IMR-90 (cell line): ENCODE measurements at places on chromosomes 2 and 18. TPM values are rescaled to one million over a fixed set of nuclear protein-coding genes. Genes with fewer than 3 reads are reported as not detected.

GRCh38 chr2:57417007-57417406 lies 629.6 kb upstream of the VRK2 start:
- DNase-seq: no peak

CCL20 gene
- total RNA-seq: not detected in 2 replicates

DNA sequence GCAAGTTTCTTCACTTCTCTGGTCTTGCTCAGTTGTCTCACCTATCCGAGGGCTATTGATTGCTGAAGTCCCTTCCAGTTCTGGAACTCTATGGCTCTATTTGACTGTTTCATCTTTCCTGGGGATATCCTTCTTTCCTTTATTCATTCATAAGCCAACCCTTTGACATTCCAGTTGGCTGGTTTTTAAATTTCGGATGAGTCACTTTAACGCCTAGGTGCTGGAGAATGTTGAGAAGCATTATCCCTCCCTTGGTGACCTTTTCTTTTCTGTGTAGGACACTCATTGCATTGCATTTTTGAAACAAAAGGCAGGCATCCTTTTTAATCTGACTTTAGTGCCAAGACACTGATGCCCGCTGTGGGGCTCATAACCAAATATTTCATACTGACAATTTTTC lies 307.1 kb downstream of the TSN start:
- DNase-seq: no peak

- DNase-seq: no peak
Measured at GRCh38 chr2:47196046-47196445, 40.9 kb upstream of the STPG4 start.

FN1 gene
- 7,693 and 8,243 TPM in 2 replicates for total RNA-seq

DNA sequence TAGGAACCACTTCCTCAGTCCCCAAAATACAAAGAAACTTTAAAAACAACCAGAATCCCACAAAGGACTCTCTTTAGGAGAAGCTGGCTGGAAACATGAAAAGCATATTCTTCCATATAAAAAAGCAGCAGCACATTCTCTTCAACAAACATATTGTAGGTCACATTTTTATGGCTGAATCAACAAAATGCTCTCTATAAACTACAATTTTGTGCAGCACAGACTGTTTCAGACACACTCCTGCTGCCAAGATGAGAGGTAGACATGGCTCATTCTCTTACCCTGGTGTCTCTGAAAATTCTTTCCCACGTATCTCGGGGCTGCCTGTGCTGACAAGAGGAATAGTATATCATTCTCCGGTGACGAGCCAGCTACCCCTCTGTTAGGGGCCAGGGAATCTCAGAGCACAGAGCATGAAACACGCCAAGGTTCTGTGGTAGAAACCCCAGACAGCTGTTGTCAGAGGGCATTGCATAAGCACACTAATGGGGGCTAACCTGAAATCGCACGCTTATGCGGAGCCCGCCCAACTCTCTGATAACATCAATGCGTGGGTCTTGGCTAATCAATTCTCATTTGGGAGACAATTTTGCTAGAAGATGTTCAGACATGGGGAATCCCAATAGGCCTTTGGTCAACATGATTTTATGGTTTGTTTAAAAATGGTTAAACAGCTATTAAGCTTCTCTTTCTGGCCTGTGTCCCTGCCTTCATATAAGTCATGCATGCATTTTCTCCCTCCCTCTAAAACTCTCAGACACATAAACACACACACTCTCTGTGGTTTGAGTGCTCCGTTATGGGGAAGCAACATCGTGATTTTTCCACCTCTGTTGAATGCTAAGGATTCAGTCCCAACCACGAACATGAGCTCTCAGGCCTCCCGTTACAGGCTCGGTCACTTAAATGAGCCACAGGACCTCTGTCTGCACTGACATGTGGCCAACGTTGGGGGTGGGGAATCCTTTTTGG lies 177.5 kb downstream of the INO80D start:
- peak; percentile 17 for DNase-seq

DNAH6 gene
- under 0.01 TPM in 2 replicates for total RNA-seq

DNA sequence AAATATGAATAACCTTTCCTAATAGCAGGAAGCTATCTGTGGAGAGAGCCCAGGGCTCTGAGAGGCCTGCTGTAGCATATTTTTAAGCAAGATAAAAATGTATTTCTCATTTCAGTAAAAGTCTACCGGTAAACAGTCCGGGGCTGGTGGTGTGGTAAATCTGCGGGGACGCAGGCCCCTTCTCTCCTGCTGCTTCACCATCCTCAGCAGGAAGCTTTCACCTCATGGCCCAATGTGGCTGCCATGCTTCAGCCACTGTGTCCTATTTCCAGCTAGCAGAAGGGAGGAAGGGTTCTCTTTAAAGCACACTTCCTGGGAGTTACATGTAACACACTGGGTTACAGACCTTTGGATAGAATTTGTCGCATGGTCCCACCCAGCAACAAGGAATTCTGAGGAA lies 79.5 kb upstream of the ODC1 start:
- DNase-seq: no peak

DNA sequence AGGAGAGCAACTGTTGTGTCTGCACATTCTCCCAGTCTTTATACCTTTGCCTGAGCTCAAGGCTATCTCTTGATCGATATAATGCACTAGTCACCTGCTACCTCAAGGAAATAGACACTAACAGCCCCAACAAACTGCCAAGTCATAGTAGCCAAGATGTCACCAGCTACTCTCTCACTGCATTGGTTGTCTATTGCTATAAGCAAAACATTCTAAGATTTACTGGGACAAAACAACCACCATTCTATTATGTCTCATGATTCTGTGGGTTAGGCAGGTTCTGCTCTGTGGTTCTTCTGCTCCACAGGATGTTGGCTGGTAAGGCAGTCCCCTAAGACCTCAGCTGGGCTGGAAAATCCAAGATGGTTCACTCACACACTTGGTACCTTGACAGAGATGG lies 28.5 kb upstream of the MLPH start:
- no peak for DNase-seq

DNA sequence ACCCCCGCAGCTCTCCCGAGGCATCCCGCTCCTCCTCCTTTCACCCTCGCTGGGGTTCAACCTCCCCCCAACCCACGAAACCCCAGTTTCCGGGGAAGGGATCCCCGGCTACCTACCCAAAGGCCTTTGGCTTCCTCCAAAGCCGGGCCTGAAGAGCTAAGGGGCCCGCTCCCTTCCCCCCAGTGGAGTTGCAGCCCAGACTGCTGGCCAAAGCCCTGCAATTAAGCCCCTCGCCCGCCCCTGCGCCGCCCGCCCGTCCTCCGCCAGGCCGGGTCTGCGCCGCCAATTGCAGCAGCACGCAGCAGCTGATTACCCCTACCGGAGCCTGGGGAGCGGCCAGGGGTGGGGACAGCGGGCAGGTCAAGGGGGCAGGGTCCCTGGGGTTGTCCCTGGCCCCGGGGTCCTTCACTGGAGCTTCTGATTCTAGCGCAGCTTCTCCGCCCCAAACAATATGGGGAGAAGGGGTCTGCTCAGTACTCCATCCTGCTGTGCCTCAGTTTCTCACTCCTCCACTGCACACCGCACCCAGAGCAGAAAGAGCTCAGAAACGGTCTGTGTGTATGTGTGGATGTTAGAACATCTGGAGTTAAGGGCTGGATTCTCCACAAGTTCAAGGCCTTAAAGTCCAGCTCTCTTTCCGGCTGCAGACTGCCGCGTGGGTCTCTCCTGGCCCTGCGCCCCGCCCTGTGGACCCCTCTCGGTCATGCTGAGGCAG lies 16.9 kb downstream of the WNT10A start:
- no peak for DNase-seq

DNA sequence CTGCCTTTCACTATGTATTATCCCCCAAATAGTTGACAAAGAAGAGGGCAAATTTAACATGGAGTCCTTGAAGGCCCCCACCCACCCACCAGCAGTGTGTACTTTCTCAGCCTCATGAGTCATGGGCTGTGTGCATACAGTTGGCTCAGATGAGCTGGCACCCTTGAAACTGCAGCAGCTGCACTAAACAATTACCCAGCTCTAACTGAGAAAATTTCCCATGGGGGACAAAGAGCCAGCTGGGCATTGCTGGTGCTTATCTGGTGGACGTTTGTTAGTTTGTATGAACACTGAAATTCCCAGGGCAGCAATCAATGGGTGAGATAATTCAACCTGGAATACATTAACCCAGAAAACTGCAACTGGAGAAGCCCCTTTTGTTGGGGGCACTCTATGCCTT lies 131.7 kb downstream of the GCA start:
- DNase-seq: no peak

UGT1A5 gene
- total RNA-seq: not detected in 2 replicates

ANKRD36 gene
- total RNA-seq: 20.1 and 22.5 TPM in 2 replicates

GRCh38 chr2:231126123-231126522 lies 1.3 kb upstream of the HTR2B start:
- no peak for DNase-seq

DNA sequence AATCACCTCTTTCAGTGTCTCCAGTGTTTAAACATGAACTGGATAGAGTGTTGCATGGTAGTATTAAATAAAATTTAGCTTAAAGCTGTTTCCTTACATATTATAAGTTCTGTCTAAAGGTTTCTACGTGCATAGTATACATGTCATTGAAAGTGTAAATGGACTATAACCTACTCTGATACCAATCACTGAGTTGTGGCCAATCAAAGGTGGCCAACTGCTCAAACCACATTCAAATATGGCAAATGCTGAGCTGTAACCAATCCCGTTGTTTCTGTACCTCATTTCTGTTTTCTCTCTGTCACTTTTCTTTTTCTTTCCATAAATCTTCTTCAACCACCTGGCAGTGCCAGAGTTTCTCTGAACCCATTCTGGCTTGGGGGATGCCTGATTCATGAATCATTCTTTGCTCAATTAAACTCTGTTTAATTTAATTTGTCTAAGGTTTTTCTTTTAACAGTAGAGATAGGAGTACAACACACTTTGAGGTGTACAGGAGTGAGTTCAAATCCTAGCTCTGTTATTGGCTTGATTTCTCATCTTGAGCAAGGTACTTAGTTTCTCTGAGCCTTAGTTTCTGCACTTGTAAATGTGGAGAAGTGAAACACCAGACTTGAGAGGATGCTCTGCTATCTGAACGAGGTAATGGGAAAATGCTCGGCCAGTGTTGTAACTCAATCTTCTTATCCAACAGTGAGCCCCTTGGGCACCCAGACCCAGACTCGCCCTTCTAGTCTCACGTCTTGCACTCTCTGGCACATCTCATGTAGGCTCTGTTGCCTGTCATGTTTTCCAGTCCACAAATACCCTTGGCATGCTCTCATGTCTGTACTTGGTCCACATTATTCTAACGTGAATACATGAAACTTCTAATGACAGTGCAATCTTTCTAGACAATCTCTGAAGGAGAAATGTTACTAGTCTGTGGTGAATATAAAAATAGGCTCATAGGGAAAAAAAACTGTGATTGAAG lies 228.0 kb downstream of the PIK3C3 start:
- DNase-seq: no peak

DNA sequence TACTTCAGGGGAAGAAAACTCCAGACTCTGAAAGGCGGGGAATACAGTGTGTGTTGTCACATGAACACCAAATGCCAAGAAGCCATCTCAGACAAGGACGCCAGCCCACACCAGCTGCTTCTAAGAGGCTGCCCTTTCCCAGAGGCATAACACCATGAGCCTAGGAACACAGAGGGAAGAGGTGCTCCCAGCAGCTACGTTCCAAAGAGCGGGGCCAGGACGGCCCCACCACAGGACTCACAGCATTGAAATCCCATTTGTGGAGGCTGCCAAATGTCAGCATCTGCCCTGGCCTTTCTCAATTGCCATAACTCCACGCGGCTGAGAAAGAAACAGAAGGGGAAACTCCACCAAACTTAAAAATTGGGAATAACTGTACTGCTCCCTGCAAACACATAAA lies 20.1 kb upstream of the ID2 start:
- DNase-seq: peak; percentile 53

DNA sequence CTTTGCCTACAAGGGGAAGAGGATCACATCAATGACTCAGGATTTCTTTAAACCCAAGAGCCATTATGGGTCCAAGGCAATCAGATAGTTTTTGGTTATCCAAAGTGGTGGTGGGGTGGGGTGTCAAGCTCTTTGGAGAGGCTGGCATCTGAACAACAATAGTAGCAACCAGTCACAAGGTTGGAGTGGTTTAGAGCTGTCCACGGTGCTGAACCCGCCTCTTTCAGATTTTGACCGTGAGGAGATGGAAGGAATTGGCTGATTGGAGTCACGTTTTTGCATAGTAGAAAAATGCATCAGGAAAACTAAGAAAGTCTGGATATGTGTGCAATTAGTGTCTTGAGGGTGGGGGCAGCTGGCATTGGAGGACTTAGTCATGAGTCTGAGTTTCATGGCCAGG lies 159.9 kb downstream of the LOXHD1 start:
- DNase-seq: no peak

MCFD2 gene
- total RNA-seq: 177 and 219 TPM in 2 replicates

GRCh38 chr2:10398496-10398895 lies 49.6 kb downstream of the ODC1 start:
- no peak for DNase-seq

- no peak for DNase-seq
Measured at GRCh38 chr2:205293559-205293958, 388.7 kb upstream of the NRP2 start.

CHRNG gene
- not detected in 2 replicates for total RNA-seq

DNA sequence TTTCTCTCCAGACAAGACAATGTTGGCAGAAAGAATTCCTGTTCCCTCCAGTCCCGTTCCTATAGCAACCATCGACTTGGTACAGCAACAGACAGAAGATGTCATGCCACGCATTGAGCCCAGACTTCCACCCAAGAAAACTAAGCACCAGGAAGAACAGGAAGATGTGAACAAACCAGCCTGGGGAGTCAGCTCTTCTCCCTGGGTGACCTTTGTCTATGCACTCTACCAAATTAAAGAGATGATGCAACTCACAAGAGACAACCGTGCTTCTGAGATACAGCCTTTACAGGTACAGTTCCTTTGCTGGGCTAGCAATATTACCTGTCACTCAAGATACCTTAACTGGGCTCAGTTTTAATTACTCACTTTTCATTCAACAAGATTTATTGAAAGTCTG lies 37.1 kb downstream of the NEMP2 start:
- DNase-seq: no peak

GRCh38 chr2:37148325-37148724 lies 8.5 kb downstream of the EIF2AK2 start:
- no peak for DNase-seq

TUBB8B gene
- total RNA-seq: not detected in 2 replicates

- no peak for DNase-seq
Measured at GRCh38 chr18:66150650-66151049, 399.8 kb downstream of the CDH7 start.

DNA sequence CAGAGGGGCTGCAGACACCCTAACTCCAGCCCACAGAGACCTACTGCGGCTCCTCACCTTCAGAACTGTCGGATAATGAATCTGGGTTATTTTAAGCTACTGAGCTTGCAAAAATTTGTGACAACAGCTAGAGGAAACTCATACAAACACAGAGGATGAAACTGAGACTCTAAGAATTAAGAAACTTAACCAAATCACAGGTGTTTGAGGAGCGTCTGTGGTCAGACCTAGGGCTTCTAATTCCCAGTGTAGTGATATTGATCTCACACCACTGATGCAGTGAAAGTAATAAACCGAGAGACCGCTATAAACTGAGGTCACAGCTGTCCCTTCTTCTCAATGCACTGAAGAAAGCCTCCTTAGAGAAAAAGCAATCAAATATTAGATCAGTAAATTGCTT lies 110.1 kb downstream of the RGPD3 start:
- DNase-seq: no peak

GRCh38 chr2:21270708-21271122 lies 146.9 kb downstream of the TDRD15 start:
- DNase-seq: no peak

SCN1A gene
- under 0.01 TPM in 2 replicates for total RNA-seq

GRCh38 chr2:30425326-30425725 lies 21.7 kb upstream of the LCLAT1 start:
- no peak for DNase-seq

DSG1 gene
- total RNA-seq: not detected in 2 replicates

- DNase-seq: no peak
Measured at GRCh38 chr2:176599796-176600485, 330.7 kb downstream of the MTX2 start.
